ENCODE measurements at places on chromosomes 5 and 9.

DNA sequence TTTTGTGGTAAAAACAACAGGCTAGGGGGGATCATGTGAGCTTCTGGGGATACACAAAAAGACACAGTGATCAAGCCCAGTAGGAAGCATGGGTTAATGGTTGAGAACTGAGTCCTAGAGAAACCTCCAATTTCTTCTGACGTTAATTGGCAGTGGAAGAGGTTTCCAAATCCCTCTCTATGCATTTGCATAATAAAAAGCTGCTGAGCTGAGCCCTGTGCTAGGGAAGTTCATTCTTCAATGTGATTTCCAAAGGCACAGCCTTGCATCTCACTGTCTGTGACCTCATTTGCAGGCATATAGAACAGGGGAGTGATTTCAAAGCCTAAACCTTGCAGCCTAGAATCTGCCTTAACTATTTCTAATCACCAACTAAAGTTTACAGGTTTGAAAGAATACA lies 812 bp downstream of the DNAH5 start:
- no peak for DNase-seq

DNA sequence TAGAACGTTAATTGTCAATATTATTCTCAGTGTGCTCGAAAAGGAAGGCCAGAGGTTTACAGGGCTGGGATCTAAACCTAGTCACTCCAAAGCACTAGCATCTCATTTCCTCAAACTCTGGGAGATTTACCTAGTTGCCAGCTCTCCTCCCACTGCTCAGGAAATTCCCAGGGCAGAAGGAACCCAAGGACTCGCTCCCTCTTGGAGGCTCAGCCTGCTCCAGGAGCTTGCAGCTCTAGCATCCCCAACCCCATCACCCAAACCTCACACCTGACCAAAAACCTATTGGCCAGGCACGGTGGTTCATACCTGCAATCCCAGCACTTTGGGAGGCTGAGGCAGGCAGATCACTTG lies 26.0 kb downstream of the SERINC5 start:
- DNase-seq, result no peak

- no peak for DNase-seq
Observed at GRCh38 chr5:34756781-34757624, 82.0 kb upstream of the TTC23L start.

- DNase-seq, result no peak
Observed at GRCh38 chr9:98962181-98962560, 18.5 kb downstream of the COL15A1 start.

Measured in pulmonary artery endothelial cell (primary cell).